ENCODE measurements at places on chromosomes 4 and X. TPM values are rescaled to one million over a fixed set of nuclear protein-coding genes. Genes with fewer than 3 reads are reported as not detected.

The ARHGEF6 gene
- total RNA-seq = 164 TPM

The GPC3 gene
- total RNA-seq = 0.59 TPM

The LRAT gene
- total RNA-seq = not detected

The ATP5ME gene
- total RNA-seq = 214 TPM

The GABRA4 gene
- total RNA-seq = not detected

The MPC1L gene
- total RNA-seq = not detected

The SLC38A5 gene
- total RNA-seq = 86.3 TPM

The ATP6AP2 gene
- 79.1 TPM for total RNA-seq

The TLL1 gene
- total RNA-seq = not detected

The ARL13A gene
- total RNA-seq = not detected

The SLC7A11 gene
- 2.0 TPM for total RNA-seq

The TBX22 gene
- total RNA-seq = not detected

The LPAR4 gene
- not detected for total RNA-seq

The CSAG1 gene
- total RNA-seq = not detected

The LNX1 gene
- total RNA-seq = not detected

The AFP gene
- not detected for total RNA-seq

The SOWAHB gene
- not detected for total RNA-seq

The RTL9 gene
- not detected for total RNA-seq

The CITED1 gene
- total RNA-seq = 1.4 TPM

The BEND2 gene
- total RNA-seq = not detected
